ENCODE measurements at places on chromosomes 3 and 15.

- DNase-seq, result no peak
Measured at GRCh38 chr15:93066224-93066681, 22.8 kb downstream of the RGMA start.

- DNase-seq, result no peak
Measured at GRCh38 chr3:178381555-178381954, 154.7 kb upstream of the KCNMB2 start.

DNA sequence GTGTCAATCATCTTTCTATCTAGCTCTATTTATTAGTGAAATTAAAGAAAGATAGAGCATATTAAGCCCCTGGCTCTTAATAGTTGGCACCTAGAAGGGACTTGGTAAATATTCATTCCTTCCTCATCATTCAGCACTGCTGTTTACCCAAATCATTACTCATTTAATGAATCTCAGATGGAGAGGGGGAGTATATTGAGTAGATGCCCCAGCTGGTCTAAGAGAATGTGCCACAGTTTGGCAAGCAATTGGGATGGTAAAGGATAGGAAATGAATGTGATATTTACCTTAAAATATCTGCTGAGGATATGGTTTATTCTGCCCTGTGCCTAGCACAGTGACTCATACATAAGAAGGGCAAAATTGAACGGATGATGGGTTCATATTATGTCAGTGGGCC lies 6.0 kb downstream of the IL1RAP start:
- DNase-seq, result no peak

GRCh38 chr3:147943265-147943945 lies 534.2 kb downstream of the ZIC1 start:
- peak; percentile 14 for DNase-seq

DNA sequence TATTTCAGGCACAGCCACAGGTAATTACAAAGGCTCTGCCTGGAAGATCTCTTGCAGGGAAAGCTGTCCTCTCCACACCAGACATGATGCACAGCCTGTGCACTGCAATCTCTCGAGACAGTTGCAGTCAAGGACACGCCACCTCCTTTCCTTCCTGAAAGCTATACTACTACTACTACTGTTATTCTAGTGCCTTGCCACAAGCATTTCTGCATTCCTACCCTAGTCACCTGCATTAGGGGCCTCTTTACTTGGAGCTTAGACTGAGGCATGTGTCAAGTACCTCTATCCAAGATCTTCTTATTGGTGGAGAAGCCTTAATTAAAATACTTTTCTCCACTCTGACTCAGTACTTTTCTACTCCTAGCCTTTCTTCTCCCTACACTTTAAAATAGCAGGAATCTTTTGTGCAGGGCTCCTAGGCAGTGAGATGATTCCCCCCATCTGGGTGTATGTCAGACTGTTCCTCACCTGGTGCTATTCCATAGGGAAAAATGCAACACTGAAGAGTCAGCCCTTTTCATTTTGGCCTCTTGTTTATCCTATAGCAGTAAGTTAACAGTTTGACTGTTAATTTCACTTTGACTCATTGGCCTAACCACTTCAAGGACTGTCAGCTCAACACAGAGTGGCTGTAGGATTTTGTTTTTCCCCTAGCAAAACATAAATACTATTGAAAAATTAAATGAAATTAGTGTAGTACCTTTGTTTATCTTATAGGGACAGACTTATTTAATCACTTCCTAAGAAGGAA lies 78.9 kb downstream of the ESYT3 start:
- no peak for DNase-seq

- no peak for DNase-seq
Measured at GRCh38 chr3:81837071-81837593, 75.7 kb upstream of the GBE1 start.

DNA sequence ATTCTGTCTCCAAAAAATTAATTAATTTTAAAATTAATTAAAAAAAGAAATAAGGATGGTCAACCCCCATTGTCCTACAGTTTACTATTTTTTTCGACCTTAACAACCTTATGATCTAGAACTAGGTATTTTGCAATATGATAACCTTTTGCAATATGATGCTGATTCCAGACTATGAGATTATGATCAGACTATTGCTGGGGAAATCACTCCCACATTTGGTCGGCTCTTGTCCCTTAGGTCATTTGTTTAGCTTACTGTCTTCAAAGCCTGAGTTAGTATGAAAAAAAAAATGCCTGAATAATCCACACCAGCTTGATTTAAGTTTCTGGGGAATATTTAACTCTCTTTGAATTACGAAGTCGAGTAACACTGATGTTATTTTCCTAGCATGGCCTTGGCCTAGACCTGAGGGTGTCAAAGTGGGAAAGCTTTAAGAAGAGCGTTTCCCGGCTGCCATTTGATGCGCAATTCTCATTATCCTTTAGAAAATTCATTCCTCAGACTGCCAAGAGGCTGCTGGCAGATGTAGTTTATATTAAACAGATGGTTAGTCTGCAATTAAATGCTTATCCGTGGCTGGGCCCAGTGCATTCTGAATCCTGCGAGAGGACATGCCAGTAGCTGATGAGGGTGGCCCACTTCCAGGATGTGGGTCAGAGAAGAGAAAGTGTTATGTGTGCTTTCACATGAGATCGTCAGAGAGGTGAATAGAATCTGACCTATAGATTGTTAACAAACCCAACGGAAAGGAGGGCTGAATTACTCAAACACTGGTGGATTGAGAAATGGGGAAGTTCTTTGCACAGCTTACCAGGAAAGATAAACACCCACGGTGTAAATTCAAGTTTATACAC lies 496.0 kb upstream of the THBS1 start:
- no peak for DNase-seq

GRCh38 chr15:31606931-31607497 lies 280.4 kb downstream of the KLF13 start:
- DNase-seq, result no peak

GRCh38 chr15:99454941-99455788 lies 110.6 kb upstream of the MEF2A start:
- DNase-seq, result peak; percentile 58

GRCh38 chr3:190000861-190001196 lies 119.9 kb downstream of the P3H2 start:
- no peak for DNase-seq

DNA sequence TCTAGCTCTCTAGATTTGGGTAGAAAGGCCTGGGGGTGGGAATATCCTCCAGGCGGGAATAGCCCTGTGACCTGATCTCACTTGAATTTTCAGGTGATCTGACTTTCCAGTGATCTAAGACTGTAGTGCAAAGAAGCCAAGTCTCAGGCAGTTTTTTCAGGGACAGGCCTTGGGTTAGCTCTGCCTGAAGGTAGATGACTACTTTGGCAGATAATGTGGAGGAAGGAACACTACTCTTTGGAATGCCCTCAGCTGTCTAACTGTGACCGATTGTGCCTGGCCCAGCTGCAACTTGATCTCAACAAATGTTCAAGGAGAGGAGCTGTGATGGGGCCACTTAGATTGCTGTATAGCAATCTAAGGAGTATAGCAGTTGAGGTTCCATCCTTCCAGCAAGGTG lies 193.7 kb downstream of the TCF12 start:
- no peak for DNase-seq

DNA sequence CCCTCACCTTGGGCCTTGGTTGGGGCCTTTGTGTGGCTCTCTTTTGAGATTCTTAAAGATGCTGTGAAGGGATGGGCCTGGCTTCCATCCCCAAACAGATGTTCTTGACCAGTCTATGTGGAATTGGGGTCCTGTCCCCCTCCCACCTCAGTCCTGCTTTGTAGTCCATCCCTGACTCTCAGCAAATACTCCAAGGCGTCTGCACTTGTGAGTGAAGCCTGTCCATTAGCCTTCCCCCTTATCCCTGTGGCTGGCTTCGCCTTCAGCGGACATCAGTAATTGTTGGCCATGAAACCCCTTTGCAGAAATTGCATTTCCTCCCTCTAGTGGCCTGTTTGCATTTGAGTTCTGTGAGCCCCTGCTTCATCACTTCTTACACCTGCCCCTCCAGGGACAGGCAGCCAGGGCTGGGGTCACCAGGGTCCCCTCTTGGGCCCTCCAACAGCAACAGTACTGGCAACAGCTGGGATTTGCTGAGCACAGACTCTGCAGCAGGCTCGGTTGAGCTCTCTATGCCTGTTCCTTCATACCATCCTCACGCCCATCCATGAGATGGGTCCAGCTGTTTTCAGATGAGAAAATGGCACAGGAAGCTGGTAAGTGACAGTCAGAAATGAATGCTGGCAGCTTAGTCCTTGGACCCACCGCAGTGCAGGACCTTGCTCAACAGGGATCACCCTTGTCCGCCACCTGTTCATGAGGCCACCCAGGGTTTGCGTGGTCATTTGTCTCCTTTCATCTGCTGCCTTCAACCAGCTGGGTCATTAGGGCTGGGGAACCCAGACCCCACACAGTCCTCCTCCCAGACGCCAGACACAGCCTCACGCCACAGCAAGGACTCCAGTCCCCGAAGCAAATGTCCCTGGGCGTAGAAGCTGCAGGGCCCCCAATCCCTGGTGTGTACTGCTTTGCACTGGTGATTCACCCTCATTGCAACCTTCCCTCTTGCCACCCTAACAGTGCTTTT lies 8.9 kb upstream of the LRRK1 start:
- DNase-seq, result no peak

DNA sequence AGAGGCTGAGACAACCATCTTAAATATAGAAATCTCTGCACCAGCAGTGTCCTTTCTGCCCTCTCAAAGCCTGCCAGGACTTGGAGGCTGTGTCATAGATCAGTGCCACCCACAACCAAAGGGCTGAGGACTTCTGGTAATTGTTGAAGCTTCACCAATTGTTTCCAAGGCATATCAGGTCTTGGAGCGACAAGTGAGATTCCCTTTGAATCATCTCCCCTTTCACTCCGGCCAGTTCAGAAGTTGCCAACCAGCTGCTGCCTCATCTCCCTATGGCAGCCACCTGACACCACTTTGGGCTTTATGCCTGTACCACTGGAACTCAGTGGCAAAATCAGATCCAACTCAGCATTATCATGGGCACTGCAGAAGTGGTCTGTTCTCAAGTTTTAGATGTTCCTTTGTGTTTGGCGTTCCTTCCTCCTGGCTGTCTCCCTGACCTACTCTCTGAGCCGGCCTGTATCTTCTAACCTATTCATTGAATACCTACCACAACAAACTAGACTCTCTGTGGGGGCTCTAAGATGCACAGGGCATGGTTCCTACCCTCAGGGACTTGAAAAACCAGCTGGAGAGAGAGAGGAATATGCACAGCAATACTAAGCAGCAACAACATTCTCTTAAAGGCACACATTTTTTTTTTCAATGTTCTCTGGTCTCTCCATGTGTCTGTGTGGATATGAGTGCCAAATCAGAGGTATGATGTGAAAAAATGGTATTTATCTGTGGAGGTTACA lies 90.8 kb upstream of the PFN2 start:
- no peak for DNase-seq

- DNase-seq, result no peak
Measured at GRCh38 chr15:78831229-78832207, 20.3 kb upstream of the ADAMTS7 start.

DNA sequence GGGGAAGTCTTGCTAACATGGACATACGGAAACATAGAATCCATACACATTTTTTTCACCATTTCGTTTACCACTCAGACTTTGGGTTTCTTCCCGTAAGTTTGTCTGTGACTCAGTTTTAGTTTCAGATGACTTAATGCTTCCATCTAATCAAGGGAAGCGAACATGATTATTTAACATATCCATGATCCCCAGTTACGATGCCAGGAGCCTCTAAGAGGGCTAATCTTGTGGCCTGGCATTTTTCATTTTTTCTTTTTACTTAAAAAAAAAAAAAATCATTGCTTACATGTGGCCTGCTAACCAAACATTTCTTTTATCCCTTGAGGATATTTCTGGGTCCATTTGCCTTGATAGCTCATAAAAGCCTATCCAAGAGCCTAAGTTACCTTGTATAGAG lies 20.2 kb upstream of the PLOD2 start:
- no peak for DNase-seq

DNA sequence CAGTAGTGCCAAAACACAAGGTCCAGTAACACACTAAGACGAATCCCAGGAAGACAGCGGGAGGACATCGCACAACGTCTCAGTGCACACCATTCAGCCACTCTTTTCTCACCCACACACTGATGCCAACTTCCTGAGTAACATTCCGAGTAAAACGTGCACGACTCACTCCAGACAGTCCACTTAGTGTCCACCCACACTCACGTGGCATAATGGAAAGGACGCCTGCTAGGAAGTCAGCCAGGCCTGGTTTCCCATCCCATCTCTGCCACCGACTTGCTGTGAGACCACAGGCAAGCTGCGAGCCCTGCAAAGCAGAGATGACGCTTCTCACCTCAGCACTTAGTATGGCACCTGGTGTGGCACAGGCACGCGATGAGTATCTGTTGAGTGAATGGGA lies 36.8 kb upstream of the VGLL4 start:
- DNase-seq, result no peak

GRCh38 chr3:176568189-176568588 lies 629.1 kb downstream of the TBL1XR1 start:
- no peak for DNase-seq

- DNase-seq, result no peak
Measured at GRCh38 chr3:59401924-59402323, 352.1 kb upstream of the CFAP20DC start.

DNA sequence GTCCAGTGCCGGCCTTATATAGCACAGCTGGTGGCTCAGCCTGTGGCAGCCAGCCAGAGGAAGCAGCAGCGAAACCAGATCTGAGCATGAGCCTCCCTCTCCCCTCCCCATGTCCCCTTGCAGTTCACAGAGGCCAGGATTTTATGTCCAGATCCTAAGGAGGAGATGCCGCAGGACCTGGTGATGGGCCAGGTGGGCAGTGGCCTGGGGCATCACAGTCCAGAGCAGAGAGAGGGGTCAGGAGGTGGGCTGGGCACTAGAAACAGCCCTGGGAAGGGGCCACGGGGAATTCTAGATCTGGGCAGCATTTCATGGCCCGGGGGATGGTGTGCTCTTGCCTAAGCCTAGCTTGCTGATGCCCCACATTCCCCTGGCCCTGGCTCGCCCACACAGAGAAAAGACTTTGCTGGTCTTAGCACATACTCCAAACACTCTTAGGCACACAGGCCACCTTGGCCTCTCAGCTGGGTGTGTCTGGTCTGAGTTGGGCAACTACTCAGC lies 259 bp upstream of the CILP start:
- DNase-seq, result no peak

DNA sequence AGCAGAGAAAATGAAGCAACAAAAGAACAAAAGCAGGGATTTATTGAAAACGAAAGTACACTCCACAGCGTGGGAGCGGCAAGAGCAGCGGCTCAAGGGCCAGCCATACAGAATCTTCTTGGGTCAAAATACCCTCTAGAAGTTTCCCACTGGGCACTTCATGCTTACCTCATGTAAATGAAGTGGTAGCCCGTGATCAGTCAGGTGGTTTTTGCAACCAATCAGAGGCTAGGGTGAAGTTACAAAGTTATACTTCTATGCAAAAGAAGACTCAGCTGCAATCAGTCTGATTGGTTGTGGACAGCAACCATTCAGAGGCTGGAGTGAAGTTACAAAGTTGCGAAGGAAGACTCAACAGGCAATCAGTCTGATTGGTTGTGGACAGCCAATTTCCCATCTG lies 37.8 kb upstream of the TRH start:
- peak; percentile 74 for DNase-seq

All from LoVo (cell line).